Stimulated activated CD4-positive, alpha-beta T cell treated with anti-CD3 and anti-CD28 coated beads, Interleukin-15, amount 100 ng/mL, for 1 hour (primary cell): ENCODE measurements at places on chromosomes 3 and 15.
A peak's percentile ranks its signal among the peaks of the same experiment; 100 is the strongest.

DNA sequence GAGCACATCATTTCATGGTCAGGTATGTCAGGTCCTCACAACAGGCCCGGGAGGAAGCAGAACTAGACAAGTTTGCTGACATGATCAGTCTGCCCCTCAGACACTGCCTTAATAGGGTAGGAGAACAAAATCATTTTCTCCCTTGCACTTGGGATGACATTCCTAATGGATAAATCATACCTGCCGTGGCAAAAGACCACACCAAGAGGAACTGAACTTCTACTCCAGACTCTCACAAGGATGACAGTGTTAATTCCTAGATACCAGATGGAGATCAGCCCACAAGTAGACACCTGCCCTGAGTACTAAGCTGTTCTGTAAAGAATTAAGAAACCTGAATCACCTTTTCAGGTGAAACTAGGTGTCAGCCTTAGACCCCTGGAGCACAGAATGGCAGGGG lies 19.5 kb downstream of the SIAH2 start:
- DNase-seq, result no peak

DNA sequence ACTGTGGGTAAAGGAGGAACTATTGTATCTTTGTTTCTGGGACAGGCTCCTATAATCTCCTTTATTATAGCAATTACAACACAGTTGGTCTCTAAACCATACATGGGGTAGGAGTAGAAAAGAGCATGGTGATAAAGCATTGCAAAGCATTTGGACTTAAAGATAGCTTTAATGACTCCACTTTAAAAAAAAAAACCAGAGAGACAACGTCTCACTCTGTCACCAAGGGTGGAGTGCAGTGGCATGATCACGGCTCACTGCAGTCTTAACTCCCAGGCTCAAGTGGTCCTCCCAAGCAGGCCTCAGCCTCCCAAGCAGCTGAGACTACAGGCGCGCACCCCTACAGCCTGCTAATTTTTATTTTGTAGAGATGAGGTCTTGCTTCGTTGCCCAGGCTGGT lies 68.2 kb downstream of the DENND4A start:
- DNase-seq, result no peak

DNA sequence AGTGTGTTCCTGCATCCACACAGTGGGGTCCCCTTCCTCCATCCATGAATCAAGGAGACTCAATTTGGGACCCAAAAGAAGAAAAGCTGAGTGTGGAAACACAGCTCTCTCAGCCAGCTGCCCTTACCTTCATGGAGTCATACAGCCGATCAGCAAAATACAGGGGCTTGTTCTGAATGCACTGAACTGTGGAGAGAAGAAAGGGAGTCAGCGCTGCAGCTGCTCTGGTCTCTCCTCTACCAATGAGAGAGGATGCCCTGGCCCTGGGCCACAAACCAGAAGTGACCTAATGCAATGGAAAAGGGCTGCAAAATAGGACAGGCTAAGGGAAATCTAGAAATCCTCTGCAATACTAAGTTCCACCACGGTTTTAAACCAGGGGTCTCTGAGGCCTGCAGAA lies 46.7 kb downstream of the ANXA2 start:
- DNase-seq, result no peak

- no peak for DNase-seq
These were observed 302.5 kb upstream of the ATP11B start for GRCh38 chr3:182490596-182491491.

DNA sequence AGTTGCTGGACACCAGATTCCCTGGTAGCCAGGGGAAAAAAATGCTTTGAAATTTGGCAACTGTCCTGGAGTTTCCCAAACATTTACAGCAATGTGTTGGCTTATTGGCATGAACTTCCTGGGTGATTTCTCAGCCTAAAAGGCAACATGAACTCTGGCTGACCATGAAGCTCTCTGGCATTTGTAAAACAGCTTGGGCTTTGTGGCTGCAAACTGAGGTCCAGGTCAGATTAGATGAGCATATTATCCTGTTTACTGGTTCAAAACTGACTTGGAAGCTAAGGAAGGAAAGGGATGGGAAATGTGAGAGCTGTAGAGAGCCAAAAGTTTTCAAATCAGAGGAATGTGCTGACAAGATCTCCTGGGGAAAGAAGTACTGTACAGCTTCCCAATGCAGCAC lies 139.0 kb downstream of the P3H2 start:
- no peak for DNase-seq

- DNase-seq, result no peak
These were observed 106.7 kb upstream of the THRB start for GRCh38 chr3:24601066-24601939.

GRCh38 chr15:99708563-99708962 lies 24.7 kb downstream of the LYSMD4 start:
- DNase-seq, result no peak

DNA sequence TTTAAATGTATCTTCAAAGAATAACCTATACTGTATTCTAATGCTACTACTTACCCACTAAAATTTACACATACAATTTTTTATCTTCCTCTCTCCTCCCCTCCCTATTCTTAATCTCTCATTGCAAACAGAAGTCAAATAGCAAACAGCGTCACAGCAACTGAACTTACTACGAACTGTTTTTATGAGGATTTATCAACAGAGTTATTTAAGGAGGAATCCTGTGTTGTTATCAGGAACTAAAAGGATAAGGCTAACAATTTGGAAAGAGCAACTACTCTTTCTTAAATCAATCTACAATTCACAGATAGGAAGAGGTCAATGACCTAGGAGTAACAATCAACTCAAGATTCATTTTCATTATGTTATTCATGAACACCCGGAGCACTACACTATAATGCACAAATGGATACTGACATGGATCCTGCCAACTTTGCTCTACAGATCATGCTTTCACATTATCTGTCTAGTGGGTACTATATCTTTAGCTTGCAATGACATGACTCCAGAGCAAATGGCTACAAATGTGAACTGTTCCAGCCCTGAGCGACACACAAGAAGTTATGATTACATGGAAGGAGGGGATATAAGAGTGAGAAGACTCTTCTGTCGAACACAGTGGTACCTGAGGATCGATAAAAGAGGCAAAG lies 984 bp downstream of the FGF7 start:
- no peak for DNase-seq

GRCh38 chr3:14538451-14539088 lies 1.6 kb downstream of the GRIP2 start:
- no peak for DNase-seq

DNA sequence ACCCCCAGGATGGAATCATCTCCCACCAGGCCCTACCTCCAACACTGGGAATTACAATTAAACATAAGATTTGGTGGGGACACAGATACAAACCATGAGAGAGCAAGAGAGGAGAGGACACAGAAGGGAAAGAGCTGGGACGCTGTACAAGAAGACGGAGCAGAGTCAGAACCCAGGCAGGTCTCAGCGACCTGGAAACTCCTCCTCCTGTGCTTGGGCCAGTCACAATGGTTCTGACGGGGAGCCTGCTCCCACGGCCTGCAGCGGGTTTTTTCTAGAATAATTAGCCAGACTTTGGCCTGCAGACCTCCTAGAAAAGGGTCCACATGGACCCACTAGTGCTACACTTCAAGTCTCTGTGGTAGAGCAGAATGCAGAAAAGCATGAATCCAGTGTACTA lies 5.6 kb downstream of the SLC12A8 start:
- DNase-seq, result no peak

DNA sequence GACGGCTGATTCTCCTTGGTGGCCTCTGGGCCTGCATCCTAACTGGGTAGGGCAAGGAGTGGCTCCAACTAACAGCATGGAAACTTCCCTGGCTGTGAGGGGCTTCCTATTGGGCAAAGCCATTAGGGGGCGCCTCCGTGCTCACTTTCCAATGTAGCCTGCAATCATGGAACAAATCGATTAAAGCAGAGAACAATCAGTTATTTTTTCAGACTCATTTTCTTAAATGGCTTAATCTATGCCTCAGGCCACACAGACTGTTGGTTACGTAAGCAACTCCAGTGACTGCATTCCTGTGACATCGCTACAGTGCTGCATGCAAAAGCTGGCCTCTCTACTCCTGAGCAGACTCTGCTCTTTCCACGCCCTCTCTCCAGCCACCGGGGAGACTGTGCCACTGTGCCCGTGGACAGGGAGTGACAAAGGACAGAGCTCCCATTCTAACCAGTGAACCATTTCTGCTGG lies 278.9 kb downstream of the KLF13 start:
- DNase-seq, result no peak

DNA sequence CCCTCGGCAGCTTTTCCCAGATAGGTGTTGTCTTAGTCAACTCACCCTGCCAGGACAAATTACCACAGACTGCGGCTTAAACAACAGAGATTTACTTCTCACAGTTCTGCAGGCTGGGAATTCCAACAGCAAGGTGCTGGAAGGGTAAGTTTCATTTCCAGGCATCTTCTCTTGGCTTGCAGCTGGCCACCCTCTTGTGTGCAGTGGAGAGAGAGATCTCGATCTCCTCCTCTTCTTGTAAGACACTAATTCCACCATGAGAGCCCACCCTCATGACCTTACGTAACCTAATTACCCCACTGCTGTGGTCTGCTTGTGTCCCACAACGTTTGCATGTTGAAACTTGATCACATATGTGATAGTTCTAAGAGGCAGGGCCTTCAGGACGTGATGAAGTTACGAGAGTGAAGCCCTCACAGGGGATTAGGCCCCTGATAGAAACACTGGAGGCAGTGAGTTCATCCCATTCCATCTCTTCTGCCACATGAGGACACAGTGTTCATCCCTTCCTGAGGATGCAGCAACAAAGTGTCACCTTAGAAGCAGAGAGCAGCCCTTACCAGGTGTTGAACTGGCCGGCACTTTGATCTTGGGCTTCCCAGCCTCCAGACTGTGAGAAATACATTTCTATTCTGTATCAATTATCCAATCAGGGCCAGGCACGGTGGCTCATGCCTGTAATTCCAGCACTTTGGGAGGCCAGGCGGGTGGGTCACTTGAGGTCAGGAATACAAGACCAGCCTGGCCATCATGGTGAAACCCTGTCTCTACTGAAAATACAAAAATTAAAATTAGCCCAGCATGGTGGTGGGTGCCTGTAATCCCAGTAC lies 247.7 kb downstream of the PLCL2 start:
- no peak for DNase-seq

DNA sequence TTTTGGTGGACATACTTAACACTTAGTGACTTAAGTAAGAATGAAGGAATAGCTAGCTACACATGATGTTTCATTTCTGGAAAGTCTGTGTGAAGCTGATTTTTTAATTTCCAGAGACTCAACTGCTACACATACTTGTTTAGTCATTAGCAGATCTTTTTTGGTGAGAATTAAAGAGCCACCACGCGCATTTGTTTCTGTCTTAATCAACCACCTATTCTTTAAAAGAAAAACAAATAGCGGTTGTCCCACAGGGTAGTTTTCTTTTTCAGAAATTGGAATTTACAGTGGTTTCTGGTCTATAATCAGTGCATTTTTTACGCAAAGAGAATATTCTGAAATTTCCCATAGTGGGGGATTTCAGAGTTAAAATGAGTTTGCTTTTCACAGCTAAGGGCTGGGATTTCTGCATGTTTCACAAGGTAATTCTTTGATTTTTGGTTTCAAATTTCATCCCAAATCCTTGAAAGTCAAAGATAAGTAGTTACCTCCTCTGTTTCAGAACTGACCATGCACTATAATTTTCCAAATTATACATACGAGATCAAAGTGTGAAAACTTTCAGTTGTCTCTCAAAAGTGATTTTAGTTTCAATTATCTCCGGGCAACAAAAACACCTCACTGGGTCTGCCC lies 631.0 kb upstream of the GRM7 start:
- DNase-seq, result no peak

- DNase-seq, result no peak
These were observed 774.5 kb downstream of the AGBL1 start for GRCh38 chr15:86854176-86854575.

DNA sequence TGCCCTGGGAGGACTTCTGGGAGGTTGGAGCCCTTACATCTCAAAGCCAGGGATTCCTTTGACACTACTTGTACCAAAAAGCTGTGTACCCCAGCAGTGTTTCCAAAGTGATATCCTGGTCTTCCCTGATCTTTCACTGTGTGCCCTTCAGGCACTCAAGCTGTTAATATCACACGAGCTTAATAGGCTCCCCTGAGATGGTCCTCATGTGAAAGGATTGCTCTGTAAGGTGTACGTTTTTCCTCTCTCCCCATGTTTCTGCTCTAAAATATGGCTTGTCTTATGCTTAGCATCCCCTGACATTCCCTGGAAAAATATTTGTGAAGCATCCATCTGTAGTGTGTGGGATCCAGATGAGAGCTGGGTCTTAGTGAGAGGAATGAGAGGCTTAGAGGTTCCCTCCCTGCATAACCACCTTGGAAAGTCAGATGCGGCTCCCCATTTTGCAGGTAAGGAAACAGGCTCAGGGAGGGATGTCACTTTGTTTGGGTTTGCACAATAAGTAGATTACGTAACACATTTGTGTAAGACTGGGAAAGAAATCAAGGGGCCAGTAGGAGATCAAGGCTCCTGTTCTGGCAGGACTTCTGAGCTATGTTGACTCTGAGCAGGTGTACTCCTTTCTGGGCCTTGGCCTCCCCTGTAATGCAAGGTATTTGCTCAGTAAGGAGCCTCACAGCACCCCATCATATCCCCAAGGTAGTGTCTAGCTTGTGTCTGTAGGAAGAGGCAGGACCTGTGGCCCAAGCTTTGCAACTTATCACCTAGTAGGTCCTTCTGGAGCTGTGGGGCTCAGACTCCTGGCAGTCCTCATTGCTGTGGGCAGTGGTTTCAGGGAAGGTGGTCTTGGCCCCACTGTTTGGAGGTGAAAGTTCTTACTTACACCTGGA lies 667 bp upstream of the ACOX2 start:
- DNase-seq, result no peak

DNA sequence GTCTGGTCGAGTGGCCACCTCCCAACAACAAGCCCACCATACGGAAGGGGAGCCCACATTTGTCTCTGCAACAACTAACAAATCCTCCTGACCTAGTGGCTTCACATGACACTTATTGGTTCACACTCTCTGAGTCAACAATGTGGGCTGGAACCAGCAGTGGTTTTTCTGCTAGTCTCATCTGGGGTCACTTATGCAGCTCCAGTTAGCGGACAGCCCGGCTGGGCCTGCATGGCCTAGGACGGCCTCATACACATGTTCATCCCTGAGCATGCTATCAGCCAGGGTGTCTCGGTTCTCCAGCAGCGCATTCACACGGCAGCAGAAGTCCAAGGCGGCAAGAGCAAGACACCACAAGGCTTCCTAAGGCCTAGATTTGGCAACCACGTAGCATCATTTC lies 281.7 kb downstream of the XXYLT1 start:
- no peak for DNase-seq

GRCh38 chr3:196553551-196553950 lies 14.8 kb downstream of the WDR53 start:
- no peak for DNase-seq

- DNase-seq, result peak; percentile 7
These were observed 16.9 kb downstream of the CEP19 start for GRCh38 chr3:196694941-196695848.

GRCh38 chr3:28151608-28152228 lies 89.7 kb upstream of the CMC1 start:
- no peak for DNase-seq

GRCh38 chr15:83766339-83766738 lies 112.4 kb downstream of the ADAMTSL3 start:
- DNase-seq, result no peak

GRCh38 chr3:169494982-169495381 lies 168.5 kb downstream of the MECOM start:
- DNase-seq, result no peak

GRCh38 chr3:126548556-126549466 lies 9.9 kb downstream of the C3orf22 start:
- DNase-seq, result no peak
